Midbrain (tissue), 1 donor: ENCODE measurements at places on chromosomes 1 and 21.

- DNase-seq, result no peak
These were observed 4.2 kb downstream of the RERE start for GRCh38 chr1:8813016-8813763.

DNA sequence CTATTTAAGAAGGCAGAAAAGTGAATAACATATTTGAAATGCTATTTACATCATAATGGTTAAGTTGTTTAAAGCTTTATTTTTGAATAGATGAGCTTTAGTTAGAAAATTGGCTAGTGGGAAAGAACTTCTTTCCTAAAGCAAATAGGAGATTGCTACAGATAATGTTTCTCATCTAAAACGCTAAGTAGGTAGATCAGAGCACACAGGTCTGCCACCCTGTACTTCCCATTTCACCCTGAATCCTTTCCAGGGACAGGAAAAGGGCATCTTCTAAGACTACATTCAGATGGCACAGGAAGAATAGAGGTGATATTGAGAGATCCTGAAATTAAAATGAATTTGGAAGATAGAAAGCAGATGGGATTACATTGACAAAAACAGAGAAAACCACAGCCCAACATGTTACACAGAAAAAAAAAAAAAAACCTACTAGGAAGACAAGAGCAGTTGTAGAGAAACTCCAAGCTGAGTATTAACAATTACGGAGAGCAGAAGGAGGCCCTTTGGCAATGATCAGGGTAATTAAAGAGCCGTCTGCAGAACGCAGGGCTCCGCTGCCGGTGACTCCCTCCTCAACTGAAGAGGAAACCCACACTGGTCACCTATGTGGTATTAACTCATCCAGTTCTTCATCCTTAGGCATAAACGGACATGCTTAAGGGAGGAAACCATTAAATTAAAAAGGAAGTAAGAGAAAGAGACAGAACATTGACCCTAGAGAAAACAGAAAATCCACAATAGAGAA lies 53.6 kb upstream of the MAP10 start:
- DNase-seq, result no peak

- peak; percentile 46 for DNase-seq
These were observed 178.4 kb upstream of the EDN2 start for GRCh38 chr1:41662765-41663437.

DNA sequence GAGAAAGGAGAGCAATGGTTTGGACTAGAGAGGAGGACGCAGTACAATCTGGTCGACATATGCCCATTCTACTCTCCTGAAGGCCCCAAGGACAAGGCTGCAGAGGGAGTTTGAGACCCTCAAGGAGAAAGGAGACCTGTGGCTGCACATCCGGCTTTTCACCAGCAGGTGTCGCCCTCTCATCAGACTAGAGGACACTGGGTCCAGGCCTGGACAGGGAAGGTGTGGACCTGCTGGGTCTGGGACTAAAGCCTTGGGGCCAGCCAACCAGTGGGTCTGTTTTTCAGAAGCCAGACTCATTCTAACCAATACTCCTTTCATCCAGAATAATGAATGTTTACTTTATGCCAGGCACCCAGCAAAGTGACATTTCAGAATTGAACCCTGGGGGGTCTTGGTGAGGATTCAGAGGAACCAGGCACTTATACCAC lies 5.0 kb downstream of the SRARP start:
- DNase-seq, result peak; percentile 77

DNA sequence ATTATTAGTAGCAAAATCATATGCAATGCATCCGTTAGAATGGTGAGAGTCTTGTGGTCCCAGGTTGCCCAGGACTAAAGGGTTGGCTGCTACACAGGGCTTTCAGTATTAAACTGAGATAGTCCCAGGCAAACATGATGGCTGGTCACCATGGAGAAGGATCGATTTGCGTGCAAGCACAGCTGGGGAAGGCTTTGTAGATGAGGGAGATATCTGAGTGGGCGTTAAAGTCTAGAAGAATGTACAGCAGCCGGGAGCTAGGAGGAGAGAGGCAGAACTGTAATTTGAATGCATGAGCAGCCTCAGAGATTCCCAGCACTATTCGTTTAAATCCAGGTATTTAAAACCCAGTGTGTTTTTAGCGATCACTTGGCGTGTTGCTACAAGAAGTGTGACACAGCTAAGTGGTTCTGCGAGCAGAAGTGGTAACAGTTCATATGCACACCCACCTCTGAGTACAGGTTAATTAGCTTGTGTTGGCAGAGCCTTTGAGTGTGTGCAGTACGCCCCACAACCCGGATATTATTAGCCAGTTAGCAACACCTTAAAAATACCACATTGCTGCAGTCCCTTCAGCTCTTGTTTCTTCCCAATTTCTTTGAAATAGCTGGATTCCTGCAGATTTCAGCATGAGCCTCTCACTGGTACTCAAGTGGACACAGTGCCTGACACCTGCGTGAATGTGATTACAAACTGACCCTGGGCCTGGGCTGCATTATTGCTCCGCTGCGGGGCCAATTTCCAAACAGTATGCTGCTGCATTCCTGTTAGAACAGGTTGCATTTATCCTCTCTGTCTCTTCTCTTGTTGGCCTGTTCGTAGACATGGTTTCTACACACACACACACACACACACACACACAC lies 67.2 kb upstream of the SCAF4 start:
- no peak for DNase-seq

GRCh38 chr21:38299671-38300070 lies 42.9 kb downstream of the KCNJ15 start:
- DNase-seq, result no peak

DNA sequence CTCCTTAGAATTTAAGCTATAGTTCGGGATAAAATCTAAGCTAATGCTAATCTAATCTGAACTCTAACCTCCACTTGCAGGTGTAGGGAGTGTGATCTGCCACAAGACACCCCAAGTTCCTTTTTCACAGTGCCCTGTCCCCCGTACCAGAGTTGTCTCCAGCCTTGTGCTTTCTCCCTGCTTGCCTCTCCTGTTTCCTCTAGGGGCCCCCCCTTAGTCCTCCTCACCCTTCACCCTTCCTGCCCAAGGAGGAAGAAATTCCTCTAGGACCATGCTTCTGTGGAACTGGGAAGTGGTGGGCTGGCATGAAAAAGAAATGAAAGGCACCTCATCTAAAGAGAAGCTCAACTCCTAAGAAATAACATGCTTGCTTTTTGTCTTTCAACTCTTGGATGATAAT lies 50.2 kb upstream of the BCL9 start:
- no peak for DNase-seq

GRCh38 chr1:202623075-202623474 lies 87.2 kb downstream of the SYT2 start:
- DNase-seq, result no peak

DNA sequence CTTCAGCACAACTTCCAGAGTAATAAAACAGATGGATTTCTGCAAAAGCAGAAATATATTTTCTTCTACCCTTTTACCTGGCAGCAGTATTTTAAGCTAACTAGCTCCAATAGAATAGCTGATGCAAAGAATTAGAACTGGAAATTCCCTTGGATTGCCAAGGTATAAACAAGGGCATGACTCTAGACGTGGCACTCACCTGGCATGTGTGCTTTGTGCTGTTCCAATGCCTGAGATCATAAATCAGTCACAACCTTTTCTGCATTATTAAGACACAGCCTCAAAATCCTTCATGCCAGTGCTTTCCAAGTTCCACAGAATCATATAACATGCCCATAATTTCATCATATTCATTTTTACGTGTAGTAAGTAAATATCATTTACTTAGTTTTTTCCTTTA lies 1048.7 kb downstream of the ADGRL2 start:
- no peak for DNase-seq

DNA sequence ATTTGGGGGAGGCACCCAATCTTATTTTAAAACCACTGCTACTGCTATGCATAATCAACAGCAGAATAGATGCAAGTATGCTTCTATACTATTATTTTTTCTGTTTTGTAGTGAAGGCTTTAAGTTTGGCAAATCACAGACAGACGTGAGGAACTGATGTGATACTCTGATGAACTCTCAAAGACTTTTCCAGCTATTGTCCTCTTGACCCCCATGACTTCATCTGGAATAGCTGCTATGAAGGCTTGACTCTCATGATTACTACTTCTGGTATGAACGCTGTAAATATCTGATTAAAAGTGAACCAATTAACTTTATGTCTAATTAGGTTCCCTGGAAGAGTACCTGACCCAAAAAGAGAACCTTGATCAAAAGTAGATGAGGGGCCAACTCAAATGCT lies 49.1 kb downstream of the EYA3 start:
- DNase-seq, result no peak

DNA sequence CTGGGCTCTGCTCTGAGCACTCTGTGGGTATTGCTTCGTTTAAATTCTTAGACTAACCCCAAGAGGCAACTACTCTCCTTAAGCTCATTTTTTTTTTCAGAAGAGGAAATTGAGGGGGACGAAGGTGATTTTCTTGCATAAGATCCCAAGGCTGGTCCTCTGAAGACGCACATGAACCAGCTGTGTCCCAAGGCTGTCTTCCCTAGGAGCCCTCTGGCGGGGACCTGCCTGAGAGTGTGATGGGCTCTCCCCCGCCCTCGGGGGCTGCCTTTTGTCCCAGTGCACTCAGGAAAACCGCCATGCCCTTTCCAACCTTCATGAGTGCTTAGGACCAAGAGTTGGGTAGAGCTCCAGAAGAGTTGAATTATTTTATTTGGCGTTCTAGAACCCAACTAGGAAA lies 21.7 kb downstream of the UMODL1 start:
- no peak for DNase-seq

DNA sequence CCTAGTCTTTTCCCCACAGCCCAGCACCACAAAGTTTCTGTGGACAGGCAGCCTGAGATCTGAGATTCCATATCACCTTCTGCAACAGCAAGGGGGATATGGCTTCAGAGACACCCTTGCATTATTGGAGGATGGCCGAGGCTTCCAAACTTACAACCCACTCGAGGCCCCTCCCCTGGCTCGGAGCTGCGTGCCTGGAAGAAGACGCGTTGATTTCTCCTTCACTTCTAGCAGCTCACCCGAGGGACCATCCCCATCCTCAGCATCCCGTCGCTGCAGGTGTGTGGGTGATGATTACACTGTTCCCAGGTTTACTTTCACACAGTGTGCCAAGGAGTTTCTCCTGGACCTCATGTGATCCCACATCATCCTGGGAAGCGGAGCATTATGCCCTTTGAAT lies 277.9 kb downstream of the MATN1 start:
- no peak for DNase-seq

- DNase-seq, result no peak
These were observed 27.8 kb downstream of the H6PD start for GRCh38 chr1:9262096-9262986.

- no peak for DNase-seq
These were observed 588.7 kb downstream of the MATN1 start for GRCh38 chr1:30134466-30135217.

DNA sequence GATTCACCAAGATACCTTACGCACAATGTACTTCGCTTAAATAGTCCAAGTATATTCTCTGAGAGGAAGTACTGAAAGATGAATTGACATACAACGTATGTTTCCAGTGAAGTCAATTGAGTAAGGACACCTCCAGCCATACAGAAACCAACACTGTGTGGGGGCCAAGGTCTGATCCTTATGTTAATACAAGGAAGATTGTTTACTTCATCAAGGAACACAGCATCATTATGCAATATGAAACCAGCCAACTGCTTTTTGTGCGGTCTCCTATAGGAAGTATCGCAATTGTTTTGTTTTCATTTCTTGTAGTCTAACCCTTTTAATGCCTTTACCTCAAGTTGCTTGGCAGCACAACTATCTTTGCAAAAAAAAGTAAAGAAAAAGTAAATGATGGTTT lies 28.2 kb upstream of the TEKT2 start:
- DNase-seq, result no peak

DNA sequence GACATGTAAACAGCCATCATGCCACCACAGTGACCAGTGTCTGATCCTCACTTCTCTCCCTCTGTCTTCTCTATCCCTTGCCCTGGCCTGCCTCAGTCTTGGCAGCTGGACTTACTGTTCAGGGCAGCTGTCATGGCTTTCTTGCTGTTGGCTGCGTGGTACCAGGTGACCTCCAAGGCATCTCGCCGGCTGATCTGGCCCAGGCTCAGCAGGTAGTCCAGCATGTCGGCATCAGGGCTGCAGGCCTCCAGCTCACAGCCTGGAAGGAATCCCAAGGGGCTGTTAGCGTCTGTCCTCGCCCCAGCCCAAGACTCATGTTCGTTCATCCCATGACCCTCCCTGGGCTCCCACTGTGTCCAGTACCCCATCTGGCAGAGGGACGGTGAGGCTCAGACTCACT lies 3.6 kb downstream of the FAM151A start:
- no peak for DNase-seq

- peak; percentile 50 for DNase-seq
These were observed 70.2 kb downstream of the EDEM3 start for GRCh38 chr1:184684285-184685074.

- peak; percentile 20 for DNase-seq
These were observed 1.5 kb downstream of the MORC3 start for GRCh38 chr21:36321325-36322082.

DNA sequence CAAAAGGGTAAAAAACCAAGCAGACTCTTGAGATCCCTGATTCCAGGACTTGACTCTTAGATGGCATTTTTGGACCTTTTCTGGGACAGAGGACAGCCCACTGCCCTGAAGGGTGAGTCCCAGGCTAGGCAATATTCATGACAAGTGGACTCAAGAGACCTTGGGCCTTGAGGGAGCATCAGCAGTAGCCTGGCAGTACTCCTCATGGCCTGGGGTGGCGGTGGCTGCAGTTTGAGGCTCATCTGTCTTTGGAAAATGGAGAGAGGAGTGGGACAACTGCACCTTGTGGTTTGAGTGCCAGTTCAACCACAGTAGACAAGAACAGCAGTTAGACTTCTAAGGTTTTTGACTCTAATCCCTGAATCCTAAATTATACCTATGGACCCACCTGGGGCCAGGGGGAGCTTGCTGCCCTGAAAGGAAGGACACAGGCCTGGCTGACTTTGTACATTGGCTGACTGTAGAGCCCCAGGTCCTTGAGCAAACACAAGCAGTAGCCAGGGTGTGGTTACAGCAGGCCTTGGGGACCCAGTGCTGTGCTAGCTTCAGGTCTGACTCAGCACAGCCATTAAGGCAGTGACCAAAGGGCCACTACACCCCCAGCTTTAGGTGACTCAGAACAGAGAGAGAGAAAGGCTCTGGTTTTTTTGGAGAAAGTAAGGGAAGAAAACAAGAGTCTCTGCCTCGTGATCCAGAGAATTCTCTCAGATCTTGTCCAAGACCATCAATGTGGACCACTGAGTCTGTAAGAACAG lies 1023.2 kb downstream of the KCNT2 start:
- no peak for DNase-seq

DNA sequence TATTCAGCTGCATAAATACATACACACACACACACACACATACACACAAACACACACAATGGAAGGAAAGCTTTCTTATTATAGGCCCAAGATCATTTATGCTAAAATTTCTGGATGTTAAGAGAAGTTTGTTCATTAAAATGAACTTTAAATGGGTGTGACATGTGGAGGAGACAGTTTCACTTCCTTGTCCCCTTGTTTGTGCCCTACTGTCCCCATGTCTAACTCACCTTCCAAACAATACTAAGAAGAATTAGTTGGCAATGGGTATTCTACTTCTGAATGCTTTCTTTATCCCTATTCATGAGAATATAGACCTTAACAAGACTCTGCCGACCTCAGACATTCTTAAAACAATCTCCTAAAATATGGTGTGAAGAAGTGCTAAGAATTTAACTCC lies 63.5 kb upstream of the NRIP1 start:
- no peak for DNase-seq
